ENCODE measurements at places on chromosomes 11 and 22.
A peak's percentile ranks its signal among the peaks of the same experiment; 100 is the strongest.

- DNase-seq: peak; percentile 82
Measured at GRCh38 chr11:2839395-2839943, 46.1 kb downstream of the CDKN1C start.

- no peak for DNase-seq
Measured at GRCh38 chr22:22945195-22945594, 57.6 kb downstream of the IGLL5 start.

- DNase-seq: no peak
Measured at GRCh38 chr11:61820174-61820573, 3.4 kb upstream of the FADS1 start.

DNA sequence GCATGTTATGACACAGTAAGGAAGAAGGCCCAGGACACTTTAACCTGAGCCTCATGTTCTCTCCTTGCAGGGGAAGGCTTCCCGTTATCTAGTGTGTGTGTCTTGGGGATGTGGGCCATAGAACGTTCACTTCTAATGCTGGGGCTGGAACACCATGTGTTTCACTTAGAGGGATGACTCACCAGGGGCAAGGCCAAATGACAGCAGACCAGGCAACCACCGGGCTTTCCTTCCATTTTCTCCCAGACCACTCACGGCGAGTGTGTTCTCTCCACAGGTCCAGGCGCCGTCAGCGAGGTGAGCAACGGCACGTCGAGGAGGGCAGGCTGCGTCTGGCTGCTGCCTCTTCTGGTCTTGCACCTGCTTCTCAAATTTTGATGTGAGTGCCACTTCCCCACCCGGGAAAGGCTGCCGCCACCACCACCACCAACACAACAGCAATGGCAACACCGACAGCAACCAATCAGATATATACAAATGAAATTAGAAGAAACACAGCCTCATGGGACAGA lies 964.4 kb downstream of the NTM start:
- DNase-seq: no peak

- no peak for DNase-seq
Measured at GRCh38 chr11:46944356-46945075, 8.0 kb downstream of the CSTPP1 start.

- DNase-seq: no peak
Measured at GRCh38 chr11:83093634-83094033, 21.9 kb upstream of the RAB30 start.

GRCh38 chr11:124123622-124124021 lies 8.4 kb downstream of the VWA5A start:
- DNase-seq: no peak

GRCh38 chr11:81449588-81450156 lies 1284.0 kb downstream of the FAM181B start:
- no peak for DNase-seq

DNA sequence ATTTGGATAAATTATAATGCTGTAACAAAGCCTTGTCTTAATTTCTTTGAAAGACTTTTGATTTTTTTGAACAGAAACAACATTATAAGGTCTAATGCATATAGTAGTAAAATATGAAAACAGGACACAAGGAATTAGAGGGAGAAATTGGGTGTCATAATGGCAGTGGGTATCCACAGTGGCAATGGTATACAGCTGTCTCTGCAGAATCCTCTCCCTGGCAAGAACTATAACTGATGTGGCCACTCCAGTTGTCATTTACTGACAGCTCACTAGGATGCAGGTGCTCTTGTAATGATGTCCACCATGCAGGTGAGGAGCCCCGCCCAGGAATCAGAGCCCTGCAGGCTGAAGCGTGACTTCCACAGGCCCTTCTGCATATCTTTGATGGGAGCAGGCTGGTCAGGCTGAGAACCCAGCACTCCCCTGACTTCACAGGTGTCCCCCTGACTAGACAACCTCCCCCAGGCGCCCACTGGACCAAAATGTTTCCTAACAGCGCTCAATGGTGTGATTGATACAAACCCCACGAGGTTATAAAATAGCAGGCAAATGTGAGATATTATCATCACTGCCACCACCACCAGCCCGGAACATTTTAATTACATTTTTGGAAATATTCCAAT lies 32.8 kb upstream of the SERPIND1 start:
- DNase-seq: peak; percentile 32

- DNase-seq: peak; percentile 12
Measured at GRCh38 chr22:47570300-47570685, 807.8 kb downstream of the TBC1D22A start.

DNA sequence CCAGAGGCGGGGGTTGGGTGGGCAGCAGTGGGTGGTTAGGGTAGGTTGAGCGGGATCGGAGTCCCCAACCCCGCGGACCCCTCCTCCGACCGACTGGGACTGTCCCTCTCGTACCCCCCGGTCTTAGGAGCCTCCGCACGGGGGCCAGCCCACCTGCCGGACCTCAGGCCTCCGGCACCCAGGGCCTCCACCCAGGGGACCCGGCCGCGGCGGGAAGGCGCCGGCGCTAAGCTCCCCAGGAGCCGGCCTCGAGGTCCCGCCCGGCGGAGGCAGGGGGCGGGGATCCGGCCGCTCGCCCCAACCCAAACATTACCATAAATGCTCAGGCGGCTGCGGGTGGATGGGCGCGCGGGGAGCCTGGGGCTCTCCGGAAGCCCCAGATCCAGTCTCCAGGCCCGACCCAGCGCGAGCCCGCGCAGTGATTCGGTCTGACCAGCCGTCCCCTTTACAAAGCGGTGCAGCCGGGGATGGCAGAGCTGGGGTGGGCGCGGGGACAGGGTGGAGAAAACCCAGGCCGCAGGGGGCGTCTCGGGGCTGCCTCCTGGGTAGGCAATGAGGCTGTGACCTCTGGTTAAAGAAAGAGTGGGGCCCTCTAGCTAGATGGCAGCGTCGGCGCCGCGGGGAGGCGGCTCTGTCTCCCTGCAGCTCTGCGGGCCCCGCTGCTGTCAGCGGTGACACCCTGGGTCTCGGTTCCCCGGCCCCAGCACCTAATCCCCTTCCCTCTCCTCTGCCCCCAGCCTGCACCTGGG lies 4.0 kb upstream of the MCAM start:
- DNase-seq: peak; percentile 88

GRCh38 chr11:34344768-34345539 lies 12.9 kb downstream of the ABTB2 start:
- DNase-seq: no peak

DNA sequence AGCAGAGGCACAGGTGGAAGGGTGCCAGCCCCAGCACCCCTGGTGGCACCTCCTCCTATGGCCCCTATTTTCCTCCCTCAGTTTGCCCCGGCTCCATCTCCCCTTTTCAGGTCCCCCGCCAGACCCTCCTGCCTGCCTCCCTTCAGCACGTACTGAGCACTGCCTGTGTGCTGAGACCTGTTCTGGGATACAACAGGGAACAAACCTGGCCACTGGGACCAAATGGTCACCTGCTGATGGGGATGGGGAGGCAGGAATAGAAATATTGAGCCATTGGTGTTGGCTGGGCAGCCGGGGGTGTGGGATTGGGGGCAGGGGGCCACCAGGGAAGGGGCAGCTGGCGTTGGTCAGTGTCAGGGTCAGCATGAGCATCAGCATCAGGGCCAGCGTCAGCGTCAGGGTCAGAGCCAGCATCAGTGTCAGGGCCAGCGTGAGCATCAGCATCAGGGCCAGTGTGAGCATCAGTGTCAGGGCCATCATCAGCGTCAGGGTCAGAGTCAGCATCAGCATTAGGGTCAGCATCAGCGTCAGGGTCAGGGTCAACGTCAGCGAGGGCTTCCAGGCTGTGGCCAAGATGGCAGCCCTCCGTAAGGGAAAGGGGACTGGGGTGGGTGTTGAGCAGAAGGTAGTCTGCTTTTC lies 7.5 kb downstream of the ZNF74 start:
- peak; percentile 36 for DNase-seq

GRCh38 chr11:121671283-121672168 lies 218.8 kb upstream of the SORL1-AS1 start:
- DNase-seq: peak; percentile 75

GRCh38 chr11:2927851-2928604 lies 1.2 kb downstream of the PHLDA2 start:
- no peak for DNase-seq

DNA sequence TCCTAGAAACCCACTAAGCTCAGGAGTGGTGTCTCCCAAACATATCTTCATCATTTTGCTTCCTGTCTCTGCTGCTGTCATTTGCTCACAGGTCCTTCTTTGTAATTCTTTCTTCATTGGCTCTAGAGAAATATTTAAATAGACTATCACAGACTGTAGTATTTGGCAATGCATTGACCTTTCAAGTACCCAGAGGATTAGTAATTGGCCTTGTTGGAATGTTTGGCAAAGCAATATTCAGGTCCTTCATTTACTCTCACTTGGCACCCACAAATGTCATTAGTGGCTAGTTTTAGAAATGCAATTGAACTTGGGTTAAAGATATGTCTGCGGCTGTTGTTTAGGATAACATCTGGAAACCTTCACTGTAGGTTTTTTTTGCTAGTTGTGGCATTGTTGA lies 11.6 kb downstream of the OR4C5 start:
- DNase-seq: no peak

- no peak for DNase-seq
Measured at GRCh38 chr22:25143156-25144076, 56.2 kb upstream of the CRYBB3 start.

DNA sequence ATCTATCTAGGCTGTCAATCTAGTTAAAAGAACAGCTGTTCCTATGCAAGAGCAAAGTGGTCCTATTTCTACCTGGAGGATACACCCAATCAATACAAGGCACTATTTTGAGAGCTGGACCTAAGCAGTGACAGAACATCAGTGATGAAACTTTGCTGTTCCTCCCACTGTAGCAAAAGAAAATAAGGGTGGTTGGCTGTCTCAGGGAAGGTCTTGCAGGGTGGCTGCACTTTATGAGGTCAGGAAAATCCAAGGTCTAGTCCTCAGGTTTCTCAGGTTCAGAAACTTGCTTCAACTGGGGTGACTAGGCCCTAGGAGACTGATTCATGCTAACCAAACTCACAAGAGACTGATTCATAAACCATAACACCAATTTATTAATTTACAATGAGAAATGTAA lies 11.6 kb downstream of the CPSF7 start:
- DNase-seq: no peak

GRCh38 chr11:65482306-65482850 lies 16.5 kb upstream of the MALAT1 start:
- DNase-seq: no peak

- no peak for DNase-seq
Measured at GRCh38 chr11:26558190-26558589, 13.9 kb downstream of the MUC15 start.

DNA sequence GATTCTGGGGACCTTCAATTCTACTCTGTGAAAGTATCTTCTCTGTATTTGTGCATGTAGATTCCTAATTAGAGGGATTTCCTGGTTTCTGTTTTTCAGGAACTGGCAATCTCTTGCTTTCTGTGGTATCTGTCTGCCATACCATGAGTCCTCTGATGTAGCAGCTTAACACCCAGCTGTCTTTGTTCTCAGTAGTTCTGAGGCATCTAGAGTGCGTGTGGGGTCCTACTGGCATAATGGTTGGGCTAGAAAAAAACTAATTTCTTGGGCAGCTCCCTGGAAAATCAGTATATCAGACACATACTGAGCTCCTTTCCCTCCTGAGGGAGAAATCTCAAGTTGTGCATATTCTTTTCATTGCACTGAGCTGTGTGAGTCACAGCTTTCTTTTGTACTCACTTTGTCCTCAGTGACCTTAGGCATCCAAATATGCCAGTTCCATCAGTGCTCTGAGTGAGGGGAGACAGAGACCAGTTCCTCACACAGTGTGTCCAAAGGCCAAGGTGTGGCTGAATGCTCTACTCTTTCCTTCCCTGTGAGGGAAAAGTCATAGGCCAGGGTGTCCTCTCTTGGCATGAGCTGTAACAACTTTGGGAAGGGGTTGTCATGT lies 35.5 kb upstream of the SLC22A24 start:
- peak; percentile 52 for DNase-seq

GRCh38 chr22:48957311-48957986 lies 870.2 kb downstream of the BRD1 start:
- DNase-seq: peak; percentile 47

DNA sequence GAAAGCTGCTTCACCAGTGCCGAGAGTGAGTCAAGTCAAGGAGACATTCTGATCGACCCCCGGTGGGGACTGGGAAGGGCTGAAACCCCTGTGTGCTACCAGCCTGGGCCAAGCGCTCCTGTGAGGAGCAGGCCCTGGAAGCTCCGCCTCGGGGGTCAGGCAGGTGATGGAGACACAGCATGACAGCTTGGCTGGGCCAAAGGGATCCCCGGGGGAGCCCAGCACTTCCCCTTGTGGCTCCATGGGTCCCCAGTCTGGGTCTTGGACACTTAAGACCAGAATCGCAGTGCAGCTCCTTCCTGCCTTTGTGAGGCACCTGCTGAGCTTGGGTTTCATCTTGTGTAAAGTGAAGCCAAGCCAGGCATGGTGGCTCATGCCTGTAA lies 89.2 kb downstream of the MORC2 start:
- DNase-seq: no peak

GRCh38 chr11:35253237-35253636 lies 114.3 kb downstream of the CD44 start:
- no peak for DNase-seq

- peak; percentile 73 for DNase-seq
Measured at GRCh38 chr11:109644152-109644551, 222.2 kb downstream of the C11orf87 start.

DNA sequence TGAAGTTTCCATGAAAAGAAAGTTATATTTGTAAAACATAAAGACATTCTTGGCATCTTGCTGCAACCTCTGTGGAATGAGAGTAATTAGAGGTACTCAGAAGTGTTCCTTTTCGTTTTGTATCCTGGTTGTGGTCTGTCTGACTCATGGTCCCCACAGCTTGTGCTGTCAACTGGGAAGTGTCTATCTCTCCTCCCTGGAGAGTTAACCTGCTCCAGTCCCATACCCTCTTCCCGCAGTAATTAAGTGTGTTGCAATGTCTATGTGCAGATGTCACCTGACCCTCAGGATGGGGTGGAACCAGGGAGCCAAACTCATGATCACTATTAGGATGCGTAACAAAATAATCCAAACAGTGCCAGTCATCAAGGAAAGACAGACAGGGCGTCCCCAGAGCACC lies 23.0 kb upstream of the ZDHHC13 start:
- peak; percentile 83 for DNase-seq

DNA sequence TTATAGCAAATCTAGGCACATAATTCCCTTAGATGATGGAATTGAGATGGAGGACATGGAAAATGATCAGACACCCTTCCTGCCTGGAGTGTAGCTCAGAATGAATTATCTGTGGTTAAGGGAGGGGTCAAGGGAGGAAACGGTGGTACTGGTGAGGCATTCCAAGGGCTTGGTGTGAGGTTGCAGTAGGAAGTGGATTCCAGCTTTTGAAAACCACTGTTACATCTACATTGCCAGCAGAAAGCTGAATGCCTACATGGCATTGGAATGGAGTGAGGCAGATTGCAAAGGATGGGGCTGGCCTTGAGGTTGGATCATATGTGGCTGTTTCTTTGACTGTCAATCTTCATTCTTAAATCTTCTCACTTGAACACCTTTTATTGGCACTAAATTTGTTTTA lies 684.4 kb downstream of the NTM start:
- DNase-seq: no peak

Data from islet precursor cell (in vitro differentiated cells).